ENCODE measurements at places on chromosomes 2 and 18.

GRCh38 chr18:78330766-78331165, 648.9 kb upstream of the SALL3 start:
- DNase-seq = no peak

DNA sequence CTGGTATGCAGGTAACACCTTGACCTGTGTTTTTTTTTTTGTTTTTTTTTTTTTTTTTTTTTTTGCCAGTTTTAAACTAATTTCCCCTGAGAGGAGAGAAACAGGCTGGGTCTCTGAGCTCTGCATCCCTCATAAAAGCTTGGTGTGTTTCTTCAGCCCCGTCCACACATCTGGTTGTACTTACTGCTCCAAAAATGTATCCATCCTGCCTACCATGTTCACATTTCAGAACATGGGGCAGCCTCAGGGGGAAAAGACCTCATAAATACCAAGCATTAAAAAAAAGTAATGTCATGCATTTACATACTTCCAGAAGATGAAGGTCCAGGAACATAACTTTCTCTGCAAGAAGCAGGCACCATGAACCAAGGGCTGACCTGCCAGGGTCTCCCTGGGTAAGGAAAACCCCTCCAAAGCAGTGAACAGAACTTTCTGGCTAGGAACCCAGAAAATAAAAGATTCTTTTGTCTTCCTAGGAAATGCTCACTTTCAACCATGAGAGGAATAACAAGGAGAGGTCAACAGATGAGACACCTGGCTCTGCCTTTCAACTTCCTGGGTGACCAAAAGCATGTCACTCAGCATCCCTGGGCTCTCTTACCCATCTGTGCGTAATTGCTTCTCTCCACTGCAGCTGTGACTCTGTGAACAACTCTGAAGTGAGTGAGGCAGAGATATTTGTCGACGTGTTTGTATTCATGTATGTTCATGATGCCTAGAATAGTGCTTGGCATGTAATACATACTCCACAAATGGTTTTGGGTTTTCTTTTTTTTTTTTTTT, 118.6 kb downstream of the MCFD2 start:
- no peak for DNase-seq

- no peak for DNase-seq
Observed at GRCh38 chr18:45526114-45526841, 89.0 kb upstream of the SLC14A2 start.

DNA sequence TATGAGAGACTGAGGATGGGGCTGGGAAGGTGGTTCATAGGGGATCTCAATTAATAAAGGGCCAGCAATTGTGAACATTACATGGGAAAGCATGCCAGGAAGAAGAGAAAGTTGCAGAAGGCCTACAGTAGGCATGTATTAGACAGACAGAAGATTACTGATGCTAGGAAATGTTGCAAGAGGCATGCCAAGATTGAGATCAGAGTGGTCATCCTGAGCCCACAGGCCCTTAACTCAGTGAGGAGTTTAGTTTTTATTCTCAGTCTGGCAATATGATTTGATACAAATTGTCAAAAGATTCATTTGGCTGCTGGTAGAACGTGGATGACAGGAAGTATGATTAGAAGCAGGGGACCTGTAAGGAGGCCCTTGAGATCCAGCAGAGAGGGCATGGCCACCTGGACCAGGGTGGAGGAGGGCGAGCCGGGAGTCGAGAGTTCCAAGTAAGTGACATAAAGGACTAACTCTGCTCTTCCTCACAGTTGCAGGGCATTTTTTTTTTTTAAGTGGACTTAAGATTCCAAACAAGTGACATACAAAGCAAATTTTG, 54.9 kb downstream of the EPHA4 start:
- no peak for DNase-seq

- peak; percentile 82 for DNase-seq
Observed at GRCh38 chr2:85430752-85431569, 12.4 kb downstream of the SH2D6 start.
